ENCODE measurements at places on chromosomes 3 and 15. TPM values are rescaled to one million over a fixed set of nuclear protein-coding genes. Genes with fewer than 3 reads are reported as not detected.

A4GNT gene
- polyA plus RNA-seq, result not detected

TAGLN3 gene
- polyA plus RNA-seq, result 8.9 TPM

IREB2 gene
- 20.5 TPM for polyA plus RNA-seq

PIERCE2 gene
- polyA plus RNA-seq, result 4.3 TPM

NANOGP8 gene
- polyA plus RNA-seq, result not detected

TP63 gene
- 225 TPM for polyA plus RNA-seq

LRIG1 gene
- 17.2 TPM for polyA plus RNA-seq

NR2F2 gene
- polyA plus RNA-seq, result 27.2 TPM

SHC4 gene
- polyA plus RNA-seq, result 0.87 TPM

SOX14 gene
- not detected for polyA plus RNA-seq

CPNE9 gene
- not detected for polyA plus RNA-seq

P3H2 gene
- 80.7 TPM for polyA plus RNA-seq

SLC2A2 gene
- not detected for polyA plus RNA-seq

DUOXA2 gene
- polyA plus RNA-seq, result not detected

ACTRT3 gene
- 2.9 TPM for polyA plus RNA-seq

RPP25 gene
- polyA plus RNA-seq, result 0.62 TPM

C15orf40 gene
- polyA plus RNA-seq, result 28.6 TPM

SEMA3B gene
- polyA plus RNA-seq, result 0.33 TPM

SYNPR gene
- polyA plus RNA-seq, result not detected

BCL2A1 gene
- polyA plus RNA-seq, result not detected

LRRC34 gene
- 0.43 TPM for polyA plus RNA-seq

IL17RD gene
- polyA plus RNA-seq, result 1.6 TPM

DHX36 gene
- 43.3 TPM for polyA plus RNA-seq

GOLGA8R gene
- polyA plus RNA-seq, result 0.20 TPM

SNUPN gene
- polyA plus RNA-seq, result 24.9 TPM

BFSP2 gene
- polyA plus RNA-seq, result not detected

ALS2CL gene
- polyA plus RNA-seq, result 35.0 TPM

TRIM71 gene
- not detected for polyA plus RNA-seq

CFAP20DC gene
- 3.4 TPM for polyA plus RNA-seq

KBTBD13 gene
- not detected for polyA plus RNA-seq

IL17RB gene
- polyA plus RNA-seq, result 0.08 TPM

SUCLG2 gene
- 20.5 TPM for polyA plus RNA-seq

SMCO1 gene
- not detected for polyA plus RNA-seq

RLBP1 gene
- polyA plus RNA-seq, result not detected

RASGRP1 gene
- polyA plus RNA-seq, result 1.1 TPM

OR5K2 gene
- not detected for polyA plus RNA-seq

GMNC gene
- polyA plus RNA-seq, result 0.04 TPM

FBXL22 gene
- 0.04 TPM for polyA plus RNA-seq

GOLGA6L7 gene
- polyA plus RNA-seq, result not detected

All from keratinocyte (primary cell).